ENCODE measurements at places on chromosomes 2 and 18.

GRCh38 chr2:233210843-233211547 is 40.5 kb upstream of the ATG16L1 start:
- DNase-seq: peak; percentile 84

- DNase-seq: no peak
These were observed 263.8 kb downstream of the KCNE4 start for GRCh38 chr2:223315813-223316212.

- no peak for DNase-seq
These were observed 9.6 kb upstream of the ALPK2 start for GRCh38 chr18:58638441-58638840.

DNA sequence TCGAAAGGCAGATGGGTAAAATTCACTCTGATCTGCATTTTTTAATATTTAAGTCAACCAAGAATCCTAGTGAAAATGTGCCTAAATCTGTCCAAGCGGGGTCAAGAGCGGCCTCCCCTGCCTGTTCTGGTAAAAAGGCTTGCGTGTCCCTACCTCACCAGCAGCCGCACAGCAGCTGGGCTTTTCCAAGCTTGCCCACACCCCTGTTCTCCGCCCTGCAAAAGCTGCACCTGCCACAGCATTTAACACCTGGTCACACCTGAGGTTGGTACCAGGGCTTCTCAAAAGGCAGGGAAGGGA is 25.8 kb upstream of the TMEM182 start:
- DNase-seq: no peak

DNA sequence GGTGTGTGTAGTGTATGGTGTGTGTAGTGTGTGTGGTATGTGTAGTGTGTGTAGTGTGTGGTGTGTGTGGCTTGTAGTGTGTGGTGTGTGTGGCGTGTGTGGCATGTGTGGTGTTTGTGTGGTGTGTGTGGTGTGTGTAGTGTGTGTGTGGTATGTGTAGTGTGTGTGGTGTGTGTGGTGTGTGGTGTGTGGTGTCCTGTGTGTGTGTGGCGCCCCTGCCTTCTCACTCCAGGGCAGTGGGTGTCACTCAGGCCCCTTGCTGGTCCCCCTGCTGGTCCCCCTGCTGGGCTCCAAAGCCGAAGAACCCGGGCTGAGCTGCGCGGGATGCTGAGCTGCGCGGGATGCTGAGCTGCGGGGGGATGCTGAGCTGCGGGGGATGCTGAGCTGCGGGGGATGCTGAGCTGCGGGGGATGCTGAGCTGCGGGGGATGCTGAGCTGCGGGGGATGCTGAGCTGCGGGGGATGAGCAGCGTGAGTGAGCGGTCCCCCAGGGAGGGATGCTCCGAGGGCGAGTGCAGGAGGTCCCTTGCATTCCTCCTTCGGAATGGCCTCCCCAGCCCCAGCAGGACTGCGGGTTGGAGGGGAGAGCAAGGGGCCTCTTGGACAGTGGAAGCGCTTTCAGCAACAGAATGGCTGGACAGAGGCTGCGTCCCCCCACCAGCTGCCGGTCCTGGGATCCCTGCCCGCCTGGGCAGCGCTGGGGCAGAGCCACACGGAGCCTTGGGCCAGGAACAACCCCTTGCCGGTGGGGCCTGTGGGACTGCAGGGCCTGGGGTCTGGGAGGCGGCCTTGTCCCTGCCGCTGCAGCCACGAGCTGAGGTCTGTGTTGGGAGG is 3.4 kb upstream of the RTP5 start:
- no peak for DNase-seq

DNA sequence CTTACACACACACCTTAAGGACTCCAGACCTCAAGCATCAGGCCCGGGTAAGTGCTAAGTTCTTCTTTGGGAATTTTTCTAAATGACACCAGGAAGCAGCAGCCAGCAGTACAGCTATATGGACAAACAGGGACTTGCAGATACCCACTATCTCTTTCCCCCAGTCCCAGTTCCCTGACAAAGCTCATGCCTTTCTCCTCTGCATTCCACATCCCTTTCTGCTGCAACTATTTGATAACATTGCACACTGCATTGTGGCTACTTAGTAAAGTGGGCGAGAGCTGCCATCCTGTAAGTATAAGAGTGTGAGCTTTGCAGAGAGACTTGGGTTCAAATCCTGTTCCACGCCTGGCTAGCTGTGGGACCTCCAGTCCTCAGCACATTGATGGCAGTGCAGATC is 14.0 kb upstream of the CD226 start:
- no peak for DNase-seq
